ENCODE measurements at places on chromosomes 5 and 9. TPM values are rescaled to one million over a fixed set of nuclear protein-coding genes. Genes with fewer than 3 reads are reported as not detected.
A peak's percentile ranks its signal among the peaks of the same experiment; 100 is the strongest.

DNA sequence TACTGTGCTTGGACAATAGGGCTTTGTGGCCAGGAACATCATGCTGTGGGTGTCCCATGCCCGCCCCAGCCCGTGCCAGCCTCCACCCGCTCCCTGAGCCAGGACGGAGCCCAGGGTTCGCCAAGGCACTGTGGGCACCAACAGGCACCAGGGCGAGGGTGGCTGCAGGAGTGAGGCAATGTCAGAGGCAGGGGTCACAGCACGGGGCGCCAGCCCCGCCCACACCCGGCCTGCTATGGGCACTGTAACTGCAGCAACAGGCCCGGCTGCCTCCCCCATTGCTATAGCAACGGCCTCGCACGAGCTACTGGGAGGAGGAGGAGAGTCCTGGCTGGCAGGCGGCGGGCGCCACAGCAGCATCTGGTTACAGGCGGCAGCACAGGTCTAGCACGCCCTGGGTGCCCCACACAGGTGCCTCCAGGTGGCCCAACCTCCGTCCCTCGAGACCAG is 2.5 kb downstream of the ABCA2 start:
- DNase-seq: no peak

DNA sequence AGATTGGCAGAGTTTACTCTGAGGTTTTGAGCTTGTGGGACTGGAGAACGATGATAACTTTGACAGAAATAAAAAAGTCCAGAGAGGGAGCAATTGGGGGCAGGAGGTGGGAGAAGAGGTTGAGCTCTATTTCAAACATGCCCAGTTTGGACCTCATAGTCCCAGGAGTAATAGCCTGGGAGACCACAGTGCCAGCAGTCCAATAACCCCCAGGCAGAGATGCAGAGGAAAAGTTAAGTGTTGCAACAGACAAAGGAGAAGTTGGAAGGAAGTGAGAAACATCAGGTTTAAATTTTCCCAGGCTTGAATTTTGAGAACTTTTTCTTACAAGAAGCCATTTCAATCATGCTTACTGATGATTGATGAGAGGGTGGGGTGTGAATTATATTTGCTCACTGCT is 117.0 kb upstream of the GHR start:
- DNase-seq: no peak

The STPG3 gene
- total RNA-seq: 0.21 TPM

- DNase-seq: no peak
Observed at GRCh38 chr9:95461448-95462248, 55.1 kb downstream of the PTCH1 start.

GRCh38 chr9:121652021-121652837 is 795 bp downstream of the DAB2IP start:
- DNase-seq: peak; percentile 36

GRCh38 chr5:15493501-15493900 is 6.5 kb upstream of the FBXL7 start:
- no peak for DNase-seq

GRCh38 chr9:89743573-89744254 is 138.9 kb downstream of the GADD45G start:
- peak; percentile 63 for DNase-seq

The TRAF1 gene
- 2.9 TPM for total RNA-seq

DNA sequence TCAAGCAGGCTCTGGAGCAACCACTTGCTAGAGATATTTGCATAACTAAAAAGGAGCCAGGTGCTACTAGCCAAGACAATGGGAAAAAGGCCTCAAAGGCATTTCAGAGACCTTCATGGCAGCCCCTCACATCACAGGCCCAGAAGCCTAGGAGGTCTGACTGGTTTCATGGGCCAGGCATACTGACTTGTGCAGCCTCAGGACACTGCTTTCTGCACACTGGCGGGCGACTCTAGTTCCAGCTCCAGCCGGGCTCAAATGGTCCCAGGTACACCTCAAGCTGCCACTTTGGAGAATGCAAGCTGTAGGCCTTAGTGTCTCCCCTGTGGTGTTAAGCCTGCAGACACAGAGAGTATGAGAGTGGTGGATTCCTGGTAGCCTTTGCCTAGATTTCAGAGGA is 27.1 kb downstream of the COX7C start:
- DNase-seq: peak; percentile 49

DNA sequence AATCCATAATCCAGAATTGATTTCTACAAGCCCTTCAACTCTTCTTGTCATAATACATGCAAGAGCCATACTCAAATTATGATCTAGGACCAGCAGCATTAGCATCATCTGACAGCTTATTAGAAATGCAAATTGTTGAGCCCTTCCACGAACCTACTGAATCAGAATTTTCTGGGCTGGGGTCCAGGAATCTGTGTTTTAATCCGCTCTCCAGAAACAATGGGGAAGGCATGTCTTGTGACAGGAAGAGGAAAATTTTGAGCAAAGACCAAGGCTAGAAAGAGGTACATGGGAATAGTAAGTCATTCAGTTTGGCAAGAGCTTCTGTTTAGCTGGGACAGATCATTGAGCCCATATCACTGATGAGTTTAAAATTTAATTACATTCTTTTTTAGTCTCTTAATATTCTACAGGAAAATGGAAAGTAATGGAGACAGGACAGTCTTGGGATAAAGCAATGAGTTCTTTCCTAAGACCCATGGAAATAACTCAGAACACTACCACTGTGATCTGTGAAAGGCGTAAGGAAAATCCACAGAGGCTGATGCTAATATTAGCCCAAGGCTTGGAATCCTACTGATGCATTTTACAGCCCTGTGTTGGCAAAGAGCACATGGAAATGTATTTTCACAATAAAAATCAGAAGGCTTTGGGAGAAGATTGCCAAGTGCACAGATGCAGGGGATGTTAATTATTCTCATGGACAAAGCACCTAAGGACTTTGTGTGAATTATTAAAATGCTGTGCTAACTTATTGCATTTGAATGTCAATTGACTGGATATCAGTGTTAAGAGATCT is 73.7 kb upstream of the STK32A start:
- no peak for DNase-seq

The GAPT gene
- not detected for total RNA-seq

DNA sequence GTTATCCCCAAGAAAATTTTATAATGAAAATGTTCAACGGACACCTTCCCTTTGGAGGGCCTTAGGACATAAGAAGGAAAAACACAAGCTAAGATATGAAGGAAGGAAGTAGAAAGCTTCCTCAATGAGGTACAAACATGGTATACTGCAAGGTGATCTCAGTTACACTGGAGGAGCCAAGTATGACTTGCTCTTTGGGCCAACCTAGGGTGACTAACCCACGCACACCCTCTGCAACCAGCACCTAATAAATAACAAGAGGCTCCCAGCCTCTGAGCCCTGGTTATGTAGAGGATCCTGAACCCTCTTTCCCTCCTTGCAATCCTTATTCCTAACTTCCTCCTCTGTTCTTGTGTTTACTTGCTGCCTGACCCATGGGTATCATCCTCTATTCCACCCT is 38.3 kb upstream of the KCNV2 start:
- no peak for DNase-seq

The FBN2 gene
- 56.7 TPM for total RNA-seq

DNA sequence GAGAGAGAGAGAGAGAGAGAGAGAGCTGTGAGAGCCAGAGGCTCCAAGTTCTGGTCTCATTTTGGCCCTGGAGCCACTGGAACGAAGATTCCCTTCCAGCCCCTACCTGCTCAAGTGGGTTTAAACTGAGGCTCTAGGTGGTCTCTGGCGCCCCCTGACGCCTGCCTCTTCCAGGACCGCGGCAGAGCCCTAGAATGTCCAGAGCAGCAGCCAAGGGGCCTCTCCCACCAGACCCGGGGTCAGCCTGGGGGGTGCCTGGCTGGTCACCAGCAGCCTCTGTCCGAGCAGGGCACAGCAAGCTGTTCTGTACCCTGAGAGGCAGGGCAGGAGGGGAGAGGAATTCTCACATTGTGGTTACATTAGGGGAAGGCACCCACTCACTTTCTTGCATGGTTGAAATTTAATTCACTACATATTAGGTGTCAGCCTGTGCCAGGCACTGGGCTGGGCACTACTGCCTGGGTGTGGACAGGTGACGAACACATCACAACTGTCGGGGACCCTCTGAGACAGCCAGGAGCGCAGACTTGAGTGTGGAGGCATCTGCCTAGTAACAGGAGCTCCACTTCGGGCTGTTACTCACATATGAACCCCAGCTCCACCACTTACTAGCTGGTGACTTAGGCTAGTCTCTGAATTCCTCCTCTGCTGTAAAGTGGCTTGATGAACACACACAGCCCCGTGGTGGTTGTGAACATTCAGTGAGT is 44.5 kb downstream of the AMBP start:
- DNase-seq: peak; percentile 72

DNA sequence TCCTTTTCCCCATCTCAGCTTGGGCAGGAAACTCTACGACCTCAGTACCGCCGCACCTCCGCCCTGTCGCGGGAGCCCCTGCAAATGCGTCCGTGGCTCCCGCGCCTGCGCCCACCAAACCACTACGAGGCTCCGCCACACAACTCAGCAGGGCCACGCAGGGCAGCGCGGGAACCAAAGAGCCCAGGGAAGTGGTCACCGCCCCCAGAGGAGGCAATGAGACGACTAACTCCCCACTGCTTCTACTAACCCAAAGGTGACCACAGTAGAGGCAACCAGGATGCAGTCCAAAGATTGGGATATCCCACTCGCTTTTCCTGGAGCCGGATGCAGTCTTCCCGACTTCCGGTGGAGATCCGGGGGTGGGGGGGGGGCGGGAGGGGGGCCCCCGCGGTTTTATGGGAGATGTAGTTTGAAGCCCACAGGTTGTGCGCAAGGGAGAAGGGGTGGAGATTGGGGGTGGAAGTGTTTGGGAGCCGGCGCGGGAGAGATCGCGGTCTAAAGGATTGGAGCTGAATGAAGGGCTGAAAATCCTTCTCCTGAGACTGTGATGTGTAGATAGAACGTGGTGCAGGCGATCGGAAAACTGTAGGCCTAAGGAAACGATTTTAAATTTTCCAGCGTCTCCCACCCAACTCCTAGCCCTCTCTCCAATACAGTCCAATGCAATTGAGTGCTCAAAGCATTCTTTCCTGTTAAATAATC is at the start of gene NUDT12:
Gene NUDT12, minus strand, starts transcription at position 337 of the 705 bp plus-strand sequence. CDS start 2,541 bp downstream, outside the sequence.
- peak; percentile 63 for DNase-seq

GRCh38 chr5:66793049-66793448 is 196.9 kb downstream of the MAST4 start:
- DNase-seq: no peak

The SLC36A2 gene
- total RNA-seq: not detected

The HTR4 gene
- total RNA-seq: not detected

The PITX1 gene
- 0.07 TPM for total RNA-seq

Measured in WTC11 (cell line).